ENCODE measurements at places on chromosomes 5 and 9.

DNA sequence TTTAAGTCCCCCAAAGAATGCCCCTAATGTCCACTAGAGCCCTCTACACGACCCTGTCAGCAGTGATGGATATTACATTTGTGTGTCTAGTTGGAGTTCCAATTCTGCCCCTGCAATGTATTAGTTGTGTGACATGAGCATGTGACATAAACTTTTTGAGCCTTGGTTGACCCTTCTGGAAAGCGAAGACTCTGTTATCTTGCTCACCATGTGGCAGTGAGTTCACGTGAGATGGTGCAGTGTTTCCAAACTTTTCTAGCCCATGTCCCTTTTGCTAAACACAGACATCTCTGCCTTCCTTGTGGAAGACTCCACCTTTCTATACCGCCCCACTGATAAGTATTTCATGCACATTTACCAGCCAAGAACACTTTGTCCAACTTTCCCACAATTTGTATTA lies 87.0 kb upstream of the BOD1 start:
- no peak for DNase-seq

GRCh38 chr5:172481011-172481800 lies 26.9 kb upstream of the SH3PXD2B start:
- DNase-seq = no peak

GRCh38 chr5:122846051-122846550 lies 688 bp downstream of the SNX24 start:
- DNase-seq = no peak

- DNase-seq = peak; percentile 96
Measured at GRCh38 chr9:129177791-129178567, at the start of gene IER5L. IER5L (minus strand) TSS chr9:129178261; CDS start chr9:129178052, 209 bp downstream.

- no peak for DNase-seq
Measured at GRCh38 chr5:32713361-32713769, 2.2 kb downstream of the NPR3 start.

GRCh38 chr5:96958977-96959376 lies 23.1 kb downstream of the LNPEP start:
- DNase-seq = no peak

Data from CD4-positive, alpha-beta T cell treated with Interleukin-12 subunit alpha and Interleukin-12 subunit beta, for 1 hour (primary cell).